Hematopoietic multipotent progenitor cell treated with erythropoietin and hydrocortisone succinate and interleukin-3 and kit ligand, for 4 days (in vitro differentiated cells): ENCODE measurements at places on chromosomes 1 and 21.

DNA sequence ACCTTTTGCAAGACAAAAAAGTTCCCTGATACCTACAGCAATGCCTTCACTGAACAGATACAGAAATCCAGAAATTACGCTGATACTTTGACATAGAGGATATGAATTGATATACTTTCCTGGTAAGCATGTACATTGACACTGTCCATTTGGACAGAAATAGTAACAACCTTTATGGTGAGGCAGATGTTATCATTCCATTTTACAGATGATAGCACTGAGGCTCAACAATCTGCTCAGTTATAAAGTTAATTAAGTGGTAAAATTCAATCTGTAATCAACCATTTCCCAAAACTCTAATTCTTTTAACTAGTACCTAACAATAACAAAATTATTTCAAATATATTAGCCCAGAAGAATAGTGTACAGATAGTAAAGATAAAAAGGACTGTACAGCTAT lies 20.6 kb downstream of the SCAF4 start:
- no peak for DNase-seq

GRCh38 chr1:234570329-234571120 lies 39.5 kb downstream of the IRF2BP2 start:
- no peak for DNase-seq

DNA sequence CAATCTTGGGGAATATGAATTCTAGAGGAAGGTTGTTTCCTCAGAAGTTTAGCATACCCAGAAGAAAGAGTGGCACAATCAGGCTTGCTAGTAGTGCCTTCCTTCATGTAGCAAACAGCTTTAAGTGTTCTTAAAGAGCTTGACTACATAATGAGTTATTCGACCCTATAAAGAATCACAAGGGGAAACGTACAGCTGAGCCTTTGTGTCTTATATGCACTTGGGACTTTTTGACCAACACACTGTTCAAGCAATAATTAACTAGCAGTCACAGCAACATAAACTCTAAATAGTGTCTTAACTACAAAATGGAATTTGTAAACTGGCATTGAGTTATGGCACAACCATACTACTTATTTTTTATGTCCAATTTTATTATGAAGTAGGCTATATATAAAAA lies 86.1 kb downstream of the TTLL7 start:
- no peak for DNase-seq

- no peak for DNase-seq
Measured at GRCh38 chr1:145884675-145885074, 991 bp downstream of the ANKRD35 start.

DNA sequence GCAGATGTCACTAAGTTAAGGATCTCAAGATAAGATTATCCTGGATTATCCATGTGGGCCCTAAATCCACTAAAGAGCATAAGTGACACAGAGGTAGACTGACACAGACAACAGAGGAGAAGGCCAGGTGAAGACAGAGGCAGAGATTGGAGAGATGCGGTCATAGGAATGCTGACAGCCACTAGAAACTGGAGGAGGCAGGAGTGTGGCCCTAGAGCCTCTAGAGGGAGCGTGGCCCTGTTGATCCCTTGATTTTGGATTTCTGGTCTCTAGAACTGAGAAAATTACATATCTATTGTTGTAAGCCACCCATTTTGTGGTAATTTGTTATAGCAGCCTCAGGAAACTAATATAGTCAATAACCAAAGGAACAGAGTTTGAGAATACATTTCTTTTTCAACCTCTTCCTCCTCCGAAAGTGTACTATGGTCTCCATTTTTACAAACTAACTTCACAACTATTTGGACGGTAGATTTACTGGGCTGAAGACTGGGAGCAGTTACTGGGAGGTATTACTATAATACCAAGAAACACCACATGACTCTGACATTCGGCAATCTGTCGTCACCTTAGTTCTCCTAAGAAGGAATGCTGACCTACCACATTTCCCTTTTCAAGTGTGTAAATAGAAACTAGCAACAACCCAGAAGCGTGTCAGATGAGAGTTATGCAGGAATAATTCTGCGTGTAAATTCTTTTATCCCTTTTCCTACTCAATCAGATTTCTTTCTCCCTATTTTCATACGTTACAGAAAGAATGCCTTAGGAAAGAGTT lies 116.0 kb upstream of the ZNHIT6 start:
- no peak for DNase-seq
